ENCODE measurements at places on chromosomes 5 and 9. TPM values are rescaled to one million over a fixed set of nuclear protein-coding genes. Genes with fewer than 3 reads are reported as not detected.

DNA sequence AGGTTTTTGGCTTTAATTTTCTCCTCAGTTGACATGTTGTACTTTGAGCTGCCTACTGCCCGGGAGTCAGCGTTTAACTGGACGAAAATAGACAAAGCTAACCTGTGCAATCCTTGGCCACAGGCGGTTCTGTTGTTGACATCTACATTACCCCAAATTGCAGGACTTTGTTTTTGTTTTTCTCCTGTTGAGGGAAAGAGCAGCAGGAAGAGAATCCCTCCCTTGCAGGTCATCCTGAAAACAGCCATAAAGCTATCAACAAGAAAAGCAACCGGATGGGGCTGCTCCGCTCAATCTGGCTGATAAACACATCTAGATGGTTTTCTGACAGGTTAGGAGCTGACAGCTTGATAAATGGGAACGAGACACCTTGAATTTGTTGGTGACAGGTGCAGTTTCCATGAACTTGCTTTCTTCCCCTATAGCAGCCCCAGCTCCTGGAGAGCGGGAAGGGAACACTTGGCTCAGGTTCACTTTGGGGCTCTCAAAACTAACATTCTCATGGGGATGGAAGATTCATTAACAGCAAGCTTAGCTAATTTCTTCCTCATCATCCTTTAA lies 331.5 kb downstream of the SLIT3 start:
- DNase-seq = no peak

- DNase-seq = peak; percentile 29
These were observed at the start of gene PLPPR1 for GRCh38 chr9:101028346-101029314. Gene PLPPR1 (plus strand): TSS chr9:101028727.

DNA sequence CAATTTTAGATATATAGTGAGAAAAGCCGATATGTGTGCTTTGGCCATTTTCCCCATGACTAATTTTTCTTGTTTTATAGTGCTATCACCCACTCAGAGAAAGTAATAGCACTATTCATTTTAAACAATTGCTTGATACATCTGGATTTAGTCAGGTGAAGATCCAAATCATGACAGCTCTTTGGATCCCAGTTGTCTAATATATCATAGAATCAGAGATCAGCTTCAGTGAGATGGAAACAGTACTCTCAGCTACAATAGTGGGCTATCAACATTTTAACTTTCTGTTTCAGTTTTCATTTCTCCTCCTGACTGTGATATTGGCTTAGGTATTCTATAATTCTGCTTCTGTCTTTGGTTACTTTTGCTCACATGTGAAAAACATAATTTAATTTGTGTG lies 38.7 kb downstream of the VCAN start:
- DNase-seq = peak; percentile 34

GRCh38 chr5:157366741-157367674 lies 93.0 kb upstream of the NIPAL4 start:
- peak; percentile 70 for DNase-seq

- no peak for DNase-seq
These were observed 134.4 kb downstream of the RFX3 start for GRCh38 chr9:3391414-3391813.

GRCh38 chr5:6861667-6862066 lies 148.4 kb downstream of the TENT4A start:
- no peak for DNase-seq

DNA sequence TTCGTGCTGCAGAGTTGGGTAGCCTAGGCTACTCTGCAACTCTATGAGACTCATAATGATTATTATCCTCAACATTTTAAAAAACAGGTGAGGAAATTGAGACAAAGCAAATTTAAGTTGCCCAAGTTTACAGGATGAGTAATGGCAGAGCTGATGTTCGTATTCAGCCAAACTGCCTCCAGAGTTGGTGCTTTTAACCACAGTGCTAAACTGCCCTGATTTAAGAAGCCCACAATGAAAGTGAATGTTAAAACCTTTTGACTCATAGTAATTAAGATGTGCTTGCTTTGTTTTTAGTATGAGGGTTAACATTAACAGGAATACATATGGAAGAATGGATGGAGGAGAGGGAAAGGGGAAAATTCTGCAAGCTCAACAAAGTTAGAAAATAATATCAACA lies 15.9 kb upstream of the GABRB2 start:
- no peak for DNase-seq

GRCh38 chr5:7218141-7218540 lies 177.8 kb upstream of the ADCY2 start:
- DNase-seq = no peak

GRCh38 chr5:160657622-160658458 lies 194.2 kb downstream of the ATP10B start:
- DNase-seq = no peak

DNA sequence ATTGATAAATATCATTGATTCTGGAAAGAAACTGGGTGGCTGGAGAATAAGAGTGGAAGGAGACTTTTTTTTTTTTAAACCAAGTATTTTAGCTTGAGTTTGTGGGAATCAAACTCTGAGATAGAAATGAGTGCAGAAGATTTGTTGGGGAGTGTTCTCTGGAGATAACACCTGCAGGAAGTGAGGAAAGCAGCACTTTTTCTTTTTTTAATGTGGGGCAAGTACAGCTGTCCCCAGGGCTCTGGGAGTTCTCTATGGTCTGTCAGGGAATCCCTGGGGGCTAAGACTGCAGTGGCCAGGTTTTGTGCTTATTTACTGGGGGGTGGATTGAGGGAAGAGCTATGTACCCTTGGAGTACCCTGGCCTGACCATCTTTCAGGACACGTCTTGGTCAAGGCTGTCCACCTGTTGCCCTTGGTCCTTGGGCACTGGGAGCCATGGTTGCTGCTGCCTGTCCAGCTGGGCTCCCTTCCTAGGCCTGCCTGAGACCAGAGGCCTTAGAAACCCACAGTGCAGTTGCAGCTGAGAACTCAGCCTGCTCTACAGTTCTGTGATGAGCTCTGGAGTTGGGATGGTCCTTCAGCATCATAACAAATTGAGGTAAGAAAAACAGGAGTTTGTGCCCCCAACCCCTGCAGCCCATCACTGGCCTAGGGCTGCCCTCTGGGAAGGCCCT lies 85.8 kb downstream of the PHAX start:
- DNase-seq = no peak

DNA sequence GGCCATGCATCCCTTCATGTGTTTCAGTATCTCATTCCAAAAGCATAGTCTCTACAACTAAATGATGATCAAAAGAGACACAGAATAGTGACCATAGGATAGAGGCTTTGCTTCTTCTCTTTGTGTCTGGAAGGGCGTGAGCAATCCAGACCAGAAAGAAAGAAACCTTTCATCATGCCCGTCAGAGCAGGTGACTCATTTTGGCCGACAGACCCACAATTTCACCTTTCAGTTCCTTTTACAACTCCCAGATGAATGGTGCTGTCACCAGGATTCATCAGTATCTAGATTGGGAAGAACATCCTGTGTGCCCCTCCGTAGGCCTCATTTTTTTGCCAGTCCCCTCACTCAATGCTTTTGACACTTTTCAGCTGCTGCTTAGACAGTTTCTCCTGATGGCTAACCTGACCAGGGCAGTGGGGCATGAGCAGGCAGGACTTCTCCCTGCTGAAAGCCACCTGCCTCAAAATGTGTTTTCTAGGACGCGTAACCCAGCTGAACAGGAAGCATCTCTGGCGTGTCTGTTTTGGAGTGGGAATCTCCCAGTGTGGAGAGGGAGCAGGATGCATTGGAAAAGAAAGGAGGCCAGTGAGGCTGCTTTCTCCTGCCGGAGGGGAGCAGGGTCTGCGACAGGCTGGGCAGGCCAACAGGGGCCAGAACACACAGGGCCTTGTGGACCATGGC lies 21.2 kb downstream of the ABLIM3 start:
- DNase-seq = peak; percentile 84

DNA sequence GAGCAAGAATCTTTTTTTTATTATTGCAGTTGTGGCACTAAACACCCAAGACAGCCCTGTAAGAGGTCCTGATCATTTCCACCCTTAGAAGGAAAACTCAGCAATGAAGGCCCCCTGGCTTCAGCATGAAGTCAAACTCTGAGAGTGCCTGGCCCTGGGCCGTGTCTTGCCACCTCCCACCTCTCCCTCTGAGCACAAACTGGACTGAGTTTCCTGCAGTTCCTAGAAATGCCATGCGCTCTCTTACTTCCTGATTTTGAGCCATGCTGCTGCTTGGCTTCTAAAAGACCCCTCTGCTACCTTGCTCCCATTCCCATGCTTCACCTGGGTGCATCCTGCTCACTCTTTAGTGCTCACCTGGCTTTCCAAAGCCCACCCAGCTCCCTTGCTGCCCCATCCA lies 140.4 kb upstream of the KLF9 start:
- no peak for DNase-seq

GRCh38 chr5:173202266-173202875 lies 32.6 kb downstream of the NKX2-5 start:
- DNase-seq = no peak

DNA sequence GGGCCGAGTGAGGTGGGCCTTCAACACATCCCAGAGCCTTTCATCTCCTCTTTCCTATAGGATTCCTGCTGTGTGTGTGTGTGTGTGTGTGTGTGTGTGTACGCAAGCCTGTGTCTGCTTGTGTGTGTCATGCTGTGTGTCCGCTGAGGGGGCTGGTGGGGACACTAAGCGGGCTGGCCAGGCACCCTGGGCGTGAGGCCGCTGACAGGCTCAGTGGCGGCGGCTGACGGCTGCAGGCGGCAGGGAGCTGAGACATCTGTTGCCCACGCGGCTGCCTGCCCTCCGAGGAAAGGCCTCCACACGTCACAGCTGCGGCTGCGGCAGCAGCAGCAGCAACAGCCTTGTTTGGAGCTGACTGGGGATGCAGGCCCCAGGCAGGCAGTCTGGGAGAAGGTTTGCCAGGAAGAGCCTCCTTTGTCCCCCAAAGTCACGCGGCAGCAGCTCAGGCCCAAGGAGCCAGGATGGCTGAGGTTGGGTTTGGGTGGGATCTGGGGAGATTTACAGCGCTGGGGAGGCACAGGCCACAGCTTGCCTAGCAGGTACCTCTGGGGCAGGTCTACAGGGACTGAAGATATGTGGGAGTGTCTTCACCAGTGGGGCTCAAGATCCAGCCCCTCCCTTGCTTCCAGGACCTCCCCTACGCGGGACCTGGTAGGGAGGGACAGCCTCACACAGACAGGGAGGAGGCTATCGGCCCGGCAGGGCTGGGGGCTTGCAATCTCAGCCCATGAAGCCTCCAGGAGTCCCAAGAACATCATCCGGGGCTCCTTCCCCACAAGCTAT lies 1.8 kb downstream of the PDLIM4 start:
- DNase-seq = peak; percentile 91

DNA sequence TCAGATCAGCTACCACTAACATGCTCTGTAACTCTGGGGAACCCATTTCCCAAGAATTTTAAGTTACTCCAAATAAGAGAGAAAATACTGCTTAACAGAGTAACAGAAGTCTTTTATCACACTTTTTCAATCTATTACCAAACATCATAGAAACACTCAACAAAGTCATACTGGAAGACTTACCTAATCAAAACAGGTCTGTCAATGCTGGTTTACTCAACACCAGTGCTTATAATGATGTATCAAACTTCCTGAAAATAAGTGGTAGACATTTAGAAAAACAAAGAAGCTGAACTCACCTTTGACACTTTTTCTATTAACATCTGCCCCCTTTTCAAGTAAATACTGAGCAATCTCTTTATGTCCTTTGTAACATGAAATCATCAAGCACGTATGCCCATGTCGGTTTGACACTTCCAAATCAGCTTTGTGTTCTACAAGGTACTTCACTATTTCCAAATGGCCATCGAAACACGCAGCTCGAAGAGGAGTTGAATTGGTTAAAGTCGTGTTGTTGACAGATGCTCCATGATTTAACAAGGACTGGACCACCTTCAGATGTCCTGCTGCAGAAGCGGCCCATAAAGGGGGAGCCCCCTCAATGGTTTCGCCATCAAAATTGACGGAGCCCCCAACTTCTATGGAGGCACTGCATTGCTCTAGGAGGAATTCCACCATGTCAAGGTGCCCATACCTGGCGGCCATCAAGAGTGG lies 1.8 kb downstream of the FEM1C start:
- no peak for DNase-seq

DNA sequence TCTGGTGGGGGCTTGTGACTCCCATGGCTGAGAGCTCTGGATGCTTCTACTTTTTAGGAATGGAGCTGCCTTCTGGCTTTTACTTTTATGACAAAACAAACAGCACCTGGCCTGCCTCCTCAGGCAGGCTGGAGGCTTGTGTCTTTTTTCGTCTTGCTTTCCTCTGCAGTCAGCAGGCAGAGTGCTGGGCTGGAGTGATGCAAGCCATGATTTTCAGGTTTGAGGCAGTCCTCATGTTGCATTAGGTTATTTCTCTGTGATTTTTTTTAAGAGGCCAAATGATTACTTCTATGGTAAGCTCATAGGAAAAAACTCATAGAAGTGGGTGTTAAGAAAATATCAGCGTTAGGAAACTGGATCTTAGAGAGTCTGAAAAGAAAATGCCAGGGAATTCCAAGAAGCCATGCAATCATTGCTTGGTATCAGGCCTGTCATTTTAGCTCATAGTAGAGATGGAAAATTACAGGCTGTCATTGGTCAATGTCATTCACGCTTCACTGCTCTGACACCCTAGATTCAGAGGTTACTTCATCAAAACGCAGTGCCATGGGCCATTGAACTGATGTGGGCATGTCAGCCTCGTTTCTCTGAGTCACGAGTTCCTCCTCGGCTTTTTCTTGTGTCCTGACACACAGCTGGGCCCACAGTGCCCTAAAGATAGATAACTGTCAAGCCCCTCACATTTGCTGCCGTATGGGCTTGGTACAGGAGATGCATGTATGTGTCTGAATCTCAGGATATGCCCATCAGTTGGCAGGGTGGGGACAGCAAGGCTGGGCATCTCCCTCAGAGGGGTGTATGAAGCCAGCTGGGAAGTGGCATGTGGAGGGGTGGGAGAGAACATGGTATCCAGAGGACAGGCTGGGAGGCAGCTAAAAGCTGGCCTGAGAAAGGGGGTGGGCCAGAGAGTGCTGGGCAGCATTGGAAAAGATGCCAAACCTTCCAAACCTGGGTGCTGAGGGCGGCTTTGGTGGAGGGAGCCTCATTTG lies 151.8 kb downstream of the HSPA4 start:
- peak; percentile 20 for DNase-seq

DNA sequence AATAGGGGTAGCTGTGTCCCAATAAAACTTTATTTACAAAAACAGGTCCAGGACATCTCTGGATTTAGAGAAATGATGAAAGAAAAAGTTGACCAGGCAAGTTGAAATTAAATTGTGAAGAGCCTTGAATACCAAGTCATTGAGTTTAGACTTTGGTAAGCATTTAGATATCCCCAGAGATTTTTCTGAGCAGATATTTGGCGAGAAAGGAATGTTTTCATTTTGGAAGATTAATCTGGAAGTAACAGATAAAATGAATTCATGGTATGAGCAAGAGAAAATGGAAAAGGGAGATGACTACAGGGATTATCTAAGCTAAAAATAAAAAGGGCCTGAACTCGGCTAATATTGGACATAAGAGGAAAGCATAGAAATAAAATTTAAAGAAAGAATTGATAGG lies 157.6 kb downstream of the ACTL7B start:
- DNase-seq = no peak

The AQP7 gene
- total RNA-seq = 1.9 TPM

The CDKN2A gene
- total RNA-seq = 71.6 TPM

The ZNF462 gene
- 98.4 TPM for total RNA-seq

The PCDHGA9 gene
- 0.73 TPM for total RNA-seq

The OLFM1 gene
- total RNA-seq = 5.5 TPM

The INSL6 gene
- not detected for total RNA-seq

The GPR150 gene
- total RNA-seq = not detected

The NXNL2 gene
- 1.6 TPM for total RNA-seq

The FOXD4L3 gene
- total RNA-seq = not detected

The ZNF483 gene
- 2.5 TPM for total RNA-seq

The CDC20B gene
- 0.11 TPM for total RNA-seq

The SV2C gene
- 0.05 TPM for total RNA-seq
